Muscle of leg (tissue), 16 donors: ENCODE measurements at places on chromosomes 5 and 9. TPM values are rescaled to one million over a fixed set of nuclear protein-coding genes. Genes with fewer than 3 reads are reported as not detected.

Gene RNF145
- 52.5 TPM for polyA plus RNA-seq

Gene LCNL1
- 0.12 TPM for polyA plus RNA-seq

Gene CDKN2A
- polyA plus RNA-seq = 0.49 TPM

Gene OR1N1
- not detected for polyA plus RNA-seq

Gene OTP
- polyA plus RNA-seq = not detected

Gene SPINK4
- 0.58 TPM for polyA plus RNA-seq

Gene SLC34A1
- not detected for polyA plus RNA-seq

Gene NCS1
- 50.2 TPM for polyA plus RNA-seq

Gene ADRA1B
- polyA plus RNA-seq = 0.19 TPM

GRCh38 chr5:15752663-15753285 lies 252.8 kb downstream of the FBXL7 start:
- H3K4me3 ChIP-seq = peak overlapping the region; percentile 0
- no peaks in the 10 kb centered on the region for H3K27me3 ChIP-seq
- H3K27ac ChIP-seq = no peak overlapping the region
- H3K4me1 ChIP-seq = no peaks in the 10 kb centered on the region

GRCh38 chr5:65961633-65962032 lies 35.3 kb downstream of the ERBIN start:
- H3K4me1 ChIP-seq = no peaks in the 10 kb centered on the region
- no peak overlapping the region for H3K4me3 ChIP-seq
- DNase-seq = peak; percentile 25
- H3K27me3 ChIP-seq = no peaks in the 10 kb centered on the region
- no peaks in the 10 kb centered on the region for H3K36me3 ChIP-seq

DNA sequence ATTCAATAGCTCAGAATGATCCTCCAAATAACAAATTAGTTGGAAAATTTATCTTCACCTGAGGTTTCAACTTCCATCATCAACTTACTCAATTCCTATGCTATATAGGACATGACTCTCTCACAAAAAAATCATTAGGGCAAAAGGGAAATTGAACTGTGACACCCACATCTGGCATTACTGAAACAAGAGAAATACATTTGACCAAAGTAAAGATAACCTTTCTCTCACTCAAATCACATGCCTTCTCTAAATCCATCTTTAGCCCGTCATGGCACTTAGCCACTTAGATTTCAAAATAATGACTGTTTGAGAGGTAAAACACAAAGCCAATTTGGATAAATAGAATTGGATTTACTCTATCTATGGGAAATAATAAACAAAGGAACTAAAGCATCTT lies 126.4 kb downstream of the ADAMTS6 start:
- H3K4me3 ChIP-seq = no peak overlapping the region
- no peaks in the 10 kb centered on the region for H3K4me1 ChIP-seq
- H3K27me3 ChIP-seq = no peaks in the 10 kb centered on the region
- H3K36me3 ChIP-seq = no peaks in the 10 kb centered on the region
- DNase-seq = no peak

- H3K36me3 ChIP-seq = no peaks in the 10 kb centered on the region
- H3K27me3 ChIP-seq = peaks cover 43% of the 10 kb centered on the region
- H3K4me3 ChIP-seq = no peak overlapping the region
- no peak for DNase-seq
Measured at GRCh38 chr5:80565330-80565729, 4.8 kb downstream of the ANKRD34B start.

DNA sequence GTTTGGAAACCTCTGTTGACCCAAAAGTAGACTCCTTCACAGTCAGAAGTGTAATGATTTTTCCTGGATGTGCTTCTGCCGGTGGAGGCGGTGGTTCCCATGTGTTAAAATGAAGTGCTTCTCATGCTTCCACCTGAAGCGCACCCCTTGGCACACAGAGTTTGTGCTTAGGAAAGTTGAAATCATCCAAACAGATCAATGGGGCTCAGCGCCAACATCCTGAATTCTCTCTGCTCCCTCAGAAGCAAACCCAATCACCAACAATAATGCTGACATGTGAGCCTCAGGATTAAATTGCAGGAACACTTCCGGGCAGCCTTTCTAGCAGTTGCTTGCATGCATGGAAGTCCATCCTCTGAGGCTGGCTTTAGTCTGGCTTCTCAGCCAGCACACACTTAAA lies 71.0 kb downstream of the MED10 start:
- no peaks in the 10 kb centered on the region for H3K4me1 ChIP-seq

- no peak overlapping the region for H3K27ac ChIP-seq
- no peaks in the 10 kb centered on the region for H3K27me3 ChIP-seq
- DNase-seq = no peak
Measured at GRCh38 chr5:10233011-10233410, 16.7 kb downstream of the ATPSCKMT start.

- no peaks in the 10 kb centered on the region for H3K27me3 ChIP-seq
- H3K4me1 ChIP-seq = peaks cover 25% of the 10 kb centered on the region
- no peak overlapping the region for H3K4me3 ChIP-seq
- H3K36me3 ChIP-seq = no peaks in the 10 kb centered on the region
- no peak overlapping the region for H3K27ac ChIP-seq
Measured at GRCh38 chr5:74199436-74200210, 440.9 kb downstream of the ENC1 start.

- H3K36me3 ChIP-seq = no peaks in the 10 kb centered on the region
- H3K27me3 ChIP-seq = no peaks in the 10 kb centered on the region
- no peaks in the 10 kb centered on the region for H3K4me1 ChIP-seq
- DNase-seq = no peak
- no peak overlapping the region for H3K27ac ChIP-seq
Measured at GRCh38 chr9:22913518-22913917, 466.9 kb downstream of the DMRTA1 start.

GRCh38 chr5:136079195-136079985 lies 50.6 kb downstream of the TGFBI start:
- H3K4me3 ChIP-seq = no peak overlapping the region
- no peak overlapping the region for H3K27ac ChIP-seq
- H3K4me1 ChIP-seq = peaks cover 11% of the 10 kb centered on the region
- H3K36me3 ChIP-seq = no peaks in the 10 kb centered on the region
- H3K27me3 ChIP-seq = no peaks in the 10 kb centered on the region

GRCh38 chr9:614431-614830 lies 227.1 kb upstream of the DMRT1 start:
- H3K4me3 ChIP-seq = no peak overlapping the region
- H3K4me1 ChIP-seq = peaks cover 4% of the 10 kb centered on the region
- no peak overlapping the region for H3K27ac ChIP-seq
- no peaks in the 10 kb centered on the region for H3K36me3 ChIP-seq
- no peaks in the 10 kb centered on the region for H3K27me3 ChIP-seq

- peaks cover 2% of the 10 kb centered on the region for H3K4me1 ChIP-seq
- H3K36me3 ChIP-seq = no peaks in the 10 kb centered on the region
- no peak overlapping the region for H3K4me3 ChIP-seq
Measured at GRCh38 chr5:127011153-127011552, 19.2 kb downstream of the MARCHF3 start.

DNA sequence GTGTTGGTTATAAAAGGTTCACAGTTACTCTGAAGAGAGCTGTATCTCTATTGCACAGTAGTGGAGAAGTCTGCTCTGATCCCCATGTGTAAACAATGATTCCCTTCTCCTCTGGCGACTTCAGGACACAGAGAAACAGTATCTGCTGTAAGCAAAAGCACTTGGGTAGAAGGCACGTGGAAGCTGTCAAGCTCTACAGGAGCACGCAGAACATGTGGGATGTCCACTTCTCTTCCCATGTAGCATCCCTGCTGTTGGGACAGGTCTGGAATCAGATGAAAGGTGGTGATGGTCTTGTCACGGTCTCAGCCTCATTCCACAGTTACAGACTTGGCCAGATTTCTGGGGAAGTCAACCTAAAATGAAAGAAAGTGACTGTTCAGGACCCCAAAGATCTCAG lies 9.4 kb upstream of the MAPK9 start:
- peaks cover 2% of the 10 kb centered on the region for H3K4me1 ChIP-seq
- H3K4me3 ChIP-seq = no peak overlapping the region
- no peak overlapping the region for H3K27ac ChIP-seq

- no peak overlapping the region for H3K27ac ChIP-seq
- no peak overlapping the region for H3K4me3 ChIP-seq
- H3K4me1 ChIP-seq = peaks cover 36% of the 10 kb centered on the region
- H3K36me3 ChIP-seq = no peaks in the 10 kb centered on the region
- H3K27me3 ChIP-seq = no peaks in the 10 kb centered on the region
Measured at GRCh38 chr5:180166176-180166575, 42.8 kb downstream of the RASGEF1C start.

- no peak overlapping the region for H3K4me3 ChIP-seq
- DNase-seq = peak; percentile 8
- H3K36me3 ChIP-seq = no peaks in the 10 kb centered on the region
- no peaks in the 10 kb centered on the region for H3K27me3 ChIP-seq
- H3K4me1 ChIP-seq = no peaks in the 10 kb centered on the region
Measured at GRCh38 chr5:132714456-132715307, 22.7 kb downstream of the KIF3A start.
